ENCODE measurements at places on chromosomes 2 and 18. TPM values are rescaled to one million over a fixed set of nuclear protein-coding genes. Genes with fewer than 3 reads are reported as not detected.
A peak's percentile ranks its signal among the peaks of the same experiment; 100 is the strongest.

DNA sequence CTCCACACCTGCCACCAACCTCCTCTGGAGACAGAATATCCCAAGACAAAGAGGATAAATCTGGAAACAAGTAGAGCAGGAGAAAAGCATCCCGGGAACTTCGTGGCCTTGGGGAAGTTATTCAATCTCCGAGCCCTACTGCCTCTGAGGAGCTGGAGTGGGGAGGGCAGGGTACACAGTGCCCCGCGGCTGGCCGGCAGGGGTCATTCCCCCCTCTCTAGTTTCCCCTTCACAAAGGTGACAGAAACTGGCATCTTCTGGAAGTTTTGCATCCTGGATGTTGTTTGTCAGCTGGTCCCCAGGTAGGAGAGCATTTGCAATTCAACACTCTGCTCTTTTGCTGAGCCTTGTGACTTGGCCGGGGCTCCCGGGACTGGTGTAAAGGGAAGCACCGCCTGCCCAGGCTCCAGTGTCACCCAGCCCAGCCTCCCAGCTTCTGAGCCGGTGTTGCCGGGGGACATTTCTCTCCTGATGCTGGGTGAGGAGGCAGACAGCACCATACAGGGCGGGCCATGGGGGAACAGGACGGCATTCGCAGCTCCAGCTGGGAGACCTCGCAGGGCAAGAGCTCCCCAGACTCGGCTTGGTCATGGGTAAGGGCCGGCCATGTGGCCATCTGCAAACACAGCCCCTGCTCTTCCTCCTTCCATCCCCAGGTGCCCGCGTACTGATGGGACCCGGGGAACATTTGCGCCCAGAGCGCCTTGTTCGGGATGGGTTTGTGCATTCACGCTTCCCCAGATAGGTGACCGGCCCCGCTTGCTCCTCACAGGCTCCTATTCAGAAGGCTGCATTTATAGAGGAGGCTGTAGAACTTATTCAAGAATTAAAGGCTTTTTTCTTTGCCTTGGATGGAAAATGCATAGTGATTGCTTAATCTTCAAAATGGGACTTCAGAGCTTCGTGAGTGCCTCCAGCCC, 7.4 kb upstream of the NTSR2 start:
- DNase-seq: no peak

- no peak for DNase-seq
Measured at GRCh38 chr2:13481201-13481600, 764.5 kb downstream of the TRIB2 start.

- DNase-seq: no peak
Measured at GRCh38 chr2:23803264-23803964, 123.5 kb downstream of the ATAD2B start.

- no peak for DNase-seq
Measured at GRCh38 chr2:240339411-240340360, 95.8 kb upstream of the GPC1 start.

- DNase-seq: no peak
Measured at GRCh38 chr2:199743415-199744120, 107.4 kb downstream of the FTCDNL1 start.

DNA sequence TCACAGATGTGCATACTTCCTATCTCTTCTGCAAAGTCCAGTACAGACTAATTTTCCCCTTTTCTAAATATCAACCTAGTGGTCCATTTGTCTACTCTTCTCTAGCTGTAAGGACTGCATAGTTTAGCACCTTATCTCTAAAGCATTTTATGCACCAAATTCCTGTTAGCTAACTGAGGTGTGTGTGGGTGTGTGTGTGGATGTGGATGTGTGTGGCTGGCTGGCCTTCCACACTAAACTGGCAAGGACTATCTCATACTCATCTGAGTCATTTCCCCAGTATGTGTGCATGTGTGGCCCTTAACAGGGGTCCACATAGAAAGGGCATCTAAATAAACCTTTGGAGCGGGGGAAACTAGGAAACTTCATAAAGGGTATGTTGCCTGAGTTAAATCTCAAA, 139.6 kb downstream of the TTC32 start:
- DNase-seq: no peak

DNA sequence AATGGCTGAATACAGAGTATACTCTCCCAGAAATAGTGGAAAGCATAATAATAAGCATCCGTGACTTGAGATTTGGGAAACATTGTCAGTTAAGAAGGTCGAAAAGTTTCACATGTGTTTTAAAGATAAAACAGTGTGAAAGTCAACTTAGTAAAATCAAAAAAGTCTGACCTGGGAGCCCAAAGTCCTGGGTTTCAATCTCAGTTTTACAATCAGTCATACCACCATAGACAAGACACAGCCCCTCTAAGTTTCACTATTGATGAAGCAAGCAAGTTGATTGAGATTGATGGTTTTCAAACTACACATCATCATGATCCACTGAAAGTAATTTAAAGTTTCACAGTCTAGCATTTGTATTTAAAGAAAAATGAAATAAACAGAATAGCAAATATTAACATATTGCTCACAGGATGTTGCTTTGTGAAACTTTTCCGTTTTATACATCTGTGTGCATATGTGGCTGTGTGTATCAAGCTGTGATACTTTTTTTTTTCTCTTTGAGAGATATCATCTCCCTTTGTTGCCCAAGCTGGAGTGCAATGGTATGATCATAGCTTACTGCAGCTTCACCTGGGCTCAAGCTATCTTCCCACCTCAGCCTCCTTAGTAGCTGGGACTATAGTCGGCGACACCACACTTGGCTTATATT, 71.1 kb downstream of the PIK3C3 start:
- no peak for DNase-seq

GRCh38 chr2:84782717-84783442, 98.0 kb downstream of the TRABD2A start:
- DNase-seq: peak; percentile 76

The ABCG8 gene
- 0.11 TPM for polyA plus RNA-seq
